Activated naive CD4-positive, alpha-beta T cell treated with anti-CD3 and anti-CD28 coated beads, Interleukin-2, amount 50 U/mL, for 72 hours (primary cell): ENCODE measurements at places on chromosomes 7 and 10.

DNA sequence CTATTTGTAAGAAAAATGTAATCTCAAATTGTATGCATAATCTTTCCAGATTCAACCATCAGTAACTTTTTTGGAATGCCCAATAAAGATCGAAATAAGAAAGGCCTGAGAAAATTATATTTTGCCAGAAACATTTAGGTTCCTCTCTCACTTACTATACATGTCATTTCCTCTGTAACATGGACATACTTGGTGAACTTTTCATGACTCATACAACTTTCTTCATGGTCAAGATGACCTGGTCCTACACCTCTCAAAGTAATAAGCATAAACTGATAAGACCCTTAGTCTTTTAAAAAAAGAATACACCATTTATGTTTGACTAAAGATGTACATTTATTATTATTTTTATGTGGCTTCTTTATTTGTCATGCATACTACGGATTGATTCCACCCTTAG is 125.3 kb downstream of the REEP3 start:
- DNase-seq = no peak

DNA sequence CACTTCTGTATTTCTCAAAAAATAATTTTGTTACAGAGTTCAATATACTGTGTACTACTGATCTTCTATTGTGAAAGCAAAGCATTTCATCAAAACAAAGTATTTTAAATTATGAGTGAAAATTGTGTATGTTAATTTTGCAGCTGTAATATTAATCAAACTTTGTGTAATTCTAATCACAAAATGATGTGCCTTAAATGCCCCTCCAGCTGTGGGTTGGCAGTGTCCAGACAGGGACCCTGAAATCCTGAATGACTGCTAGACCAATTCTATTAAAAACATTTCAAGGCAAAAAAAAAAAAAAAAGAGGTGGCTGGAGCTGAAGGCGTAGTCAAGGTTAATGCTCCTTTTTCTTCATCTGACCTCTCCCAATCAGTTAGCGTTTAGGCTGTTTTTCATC is 36.2 kb downstream of the SCD start:
- DNase-seq = no peak

- no peak for DNase-seq
Observed at GRCh38 chr7:151611878-151612277, 92.2 kb upstream of the RHEB start.

DNA sequence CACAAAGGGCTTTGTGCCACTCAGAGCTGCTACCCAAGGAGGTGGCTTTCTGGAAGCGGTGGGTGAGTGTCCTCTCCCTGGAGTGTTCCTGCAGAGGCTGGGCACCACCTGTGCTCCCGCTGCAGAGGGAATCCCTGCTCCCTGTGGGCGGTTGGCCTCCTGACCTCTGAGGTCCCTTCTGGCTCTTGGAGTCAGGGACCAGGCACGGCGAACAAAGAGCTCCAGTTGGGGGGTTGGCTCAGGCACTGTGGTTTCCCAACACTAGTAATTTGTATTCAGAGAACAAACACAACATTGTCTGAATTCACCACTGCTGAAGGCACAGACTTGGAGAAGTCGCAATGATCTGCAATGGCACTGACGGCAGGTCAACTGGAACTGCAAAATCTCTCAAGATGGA is 328.9 kb downstream of the PRPF18 start:
- no peak for DNase-seq

DNA sequence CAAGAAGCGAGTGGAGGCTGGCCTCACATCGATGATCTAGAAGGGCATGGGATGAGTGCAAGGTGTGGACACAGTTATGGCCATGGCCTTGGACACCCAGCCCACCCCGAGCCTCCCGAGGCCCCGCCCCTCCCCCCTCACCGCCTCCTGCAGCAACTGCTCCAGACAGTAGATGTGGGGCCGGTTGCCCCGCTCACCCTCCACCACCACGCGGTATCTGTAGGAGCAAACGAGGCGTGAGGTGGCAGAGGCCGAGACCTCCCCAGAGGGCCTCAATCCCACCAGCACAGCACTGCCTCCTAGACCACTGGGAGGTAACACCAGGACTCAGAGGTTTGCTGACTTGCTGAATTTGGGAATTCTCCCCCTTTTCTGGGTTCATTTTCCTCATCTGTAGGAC is 37.6 kb downstream of the SLC29A4 start:
- no peak for DNase-seq

DNA sequence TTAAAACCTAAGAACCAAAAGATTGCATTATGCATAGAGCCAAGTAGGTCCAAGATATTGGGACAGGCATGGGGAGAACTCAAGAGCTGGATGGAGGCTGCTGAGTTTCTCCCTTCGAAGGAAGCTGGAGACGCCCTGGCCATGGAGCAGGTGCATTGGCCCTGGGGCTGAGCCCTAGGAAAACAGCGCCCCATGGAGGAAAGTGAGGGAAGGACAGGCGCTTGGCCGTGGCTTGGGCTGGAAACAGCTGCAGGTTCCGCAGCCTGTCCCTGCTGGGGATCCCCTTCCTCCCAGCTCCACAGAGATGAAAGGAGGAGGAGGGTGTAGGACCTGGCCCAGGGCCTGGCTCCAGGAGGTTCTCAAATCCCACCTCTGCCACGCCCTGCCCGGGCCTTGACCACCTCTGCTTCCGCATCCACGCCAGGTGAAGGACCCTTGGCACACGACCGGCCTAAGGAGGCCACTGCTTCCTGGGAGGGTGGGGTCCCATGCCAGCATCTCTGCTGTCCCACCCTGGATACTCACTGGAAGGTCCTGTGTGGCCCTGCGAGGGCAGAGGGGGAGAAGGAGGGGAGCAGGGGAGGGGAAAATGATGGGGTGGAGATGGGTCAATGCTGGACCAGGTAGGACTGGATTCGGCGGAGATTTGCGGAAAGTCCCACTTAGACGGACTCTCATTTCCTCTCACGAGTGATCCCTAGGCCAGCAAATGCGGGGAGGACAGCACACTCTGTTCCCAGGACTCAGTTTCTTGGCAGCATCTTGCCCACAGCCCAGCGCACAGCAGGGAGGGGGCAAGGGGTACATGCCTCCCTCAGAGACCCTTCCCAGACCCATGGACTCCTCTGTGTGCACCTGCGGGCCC is 258.6 kb upstream of the TCERG1L start:
- DNase-seq = peak; percentile 18

- no peak for DNase-seq
Observed at GRCh38 chr7:12731214-12731656, 43.8 kb downstream of the ARL4A start.

GRCh38 chr7:113562242-113562641 is 356.6 kb downstream of the PPP1R3A start:
- no peak for DNase-seq

DNA sequence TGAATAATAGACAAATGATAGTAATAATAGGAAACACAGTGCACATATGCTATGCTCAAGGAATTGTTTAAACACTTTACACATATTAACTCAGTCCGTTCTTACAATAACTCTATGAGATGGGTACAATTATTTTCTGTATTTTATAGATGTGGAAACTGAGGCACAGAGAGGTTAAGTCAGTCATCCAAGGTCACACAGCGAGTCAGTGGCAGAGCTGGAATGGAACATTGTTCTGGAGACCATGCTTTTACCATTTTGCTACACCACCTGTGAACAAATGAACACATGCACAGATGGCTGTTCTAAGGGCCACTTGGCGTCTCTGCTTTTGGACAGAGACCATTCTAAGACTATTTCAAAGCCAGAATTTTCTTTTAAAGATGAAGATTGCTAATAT is 26.9 kb upstream of the MTPN start:
- no peak for DNase-seq

- no peak for DNase-seq
Observed at GRCh38 chr7:98276241-98276761, 5.2 kb upstream of the BRI3 start.

DNA sequence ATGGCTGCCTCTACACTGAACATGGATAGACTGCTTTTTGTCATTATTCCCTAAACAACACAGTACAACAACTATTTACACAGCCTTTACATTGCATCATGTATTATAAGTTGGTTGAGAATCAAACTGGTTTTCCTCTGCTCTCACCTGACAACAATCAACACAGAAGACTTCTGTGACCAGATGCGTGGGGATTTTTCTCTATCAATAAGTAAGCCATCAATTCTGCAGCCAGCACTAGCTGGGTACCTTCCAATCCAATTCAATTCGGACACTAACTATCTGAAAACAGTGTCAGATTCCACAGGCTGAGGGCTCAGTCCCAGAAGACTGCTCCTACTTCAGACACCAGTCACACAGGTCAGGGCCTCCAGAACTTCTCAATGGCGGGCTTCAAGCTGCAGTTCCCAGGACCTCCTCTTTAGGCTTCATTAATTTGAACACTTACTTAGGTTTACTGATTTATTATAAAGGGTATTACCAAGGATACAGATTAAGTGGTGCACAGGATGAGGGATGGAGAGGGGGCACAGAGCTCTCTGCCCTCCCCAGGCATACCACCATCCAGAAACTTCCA is 36.4 kb upstream of the ASL start:
- no peak for DNase-seq

DNA sequence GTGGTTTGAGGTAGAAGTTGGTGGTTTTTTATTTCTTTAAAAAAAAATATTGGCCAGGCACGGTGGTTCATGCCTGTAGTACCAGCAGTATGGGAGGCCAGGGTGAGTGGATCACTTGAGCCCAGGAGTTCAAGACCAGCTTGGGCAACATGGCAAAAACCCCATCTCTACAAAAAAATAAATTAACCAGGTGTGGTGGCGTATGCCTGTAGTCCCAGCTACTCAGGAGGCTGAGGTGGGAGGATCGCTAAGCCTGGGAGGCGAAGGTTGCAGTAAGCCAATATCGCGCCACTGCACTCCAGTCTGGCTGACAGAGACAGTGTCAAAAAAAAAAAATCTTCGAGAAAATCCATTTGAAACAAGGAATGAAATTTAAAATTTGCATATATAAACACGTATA is 1.1 kb downstream of the IL2RA start:
- peak; percentile 45 for DNase-seq

DNA sequence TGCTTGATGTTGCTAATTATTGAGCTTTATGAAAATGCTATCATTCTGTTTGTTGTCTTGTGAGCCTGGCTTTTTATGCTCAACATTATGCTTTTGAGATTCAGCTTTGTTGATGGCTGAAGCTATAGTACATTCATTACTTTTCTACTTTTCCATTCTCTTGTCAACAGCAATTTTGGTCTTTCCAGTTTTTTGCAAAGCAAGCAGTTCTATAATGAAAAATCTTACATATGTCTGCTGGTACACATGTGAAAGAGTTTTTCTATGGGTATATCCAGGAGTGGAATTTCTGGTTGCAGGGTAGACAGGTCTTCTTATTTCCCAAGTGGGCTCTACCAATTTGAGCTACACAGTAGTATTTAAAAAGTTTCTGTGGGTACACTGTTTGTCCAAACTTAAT is 36.8 kb downstream of the SLC35B4 start:
- no peak for DNase-seq

GRCh38 chr10:131757285-131758058 is 143.3 kb upstream of the PPP2R2D start:
- no peak for DNase-seq

DNA sequence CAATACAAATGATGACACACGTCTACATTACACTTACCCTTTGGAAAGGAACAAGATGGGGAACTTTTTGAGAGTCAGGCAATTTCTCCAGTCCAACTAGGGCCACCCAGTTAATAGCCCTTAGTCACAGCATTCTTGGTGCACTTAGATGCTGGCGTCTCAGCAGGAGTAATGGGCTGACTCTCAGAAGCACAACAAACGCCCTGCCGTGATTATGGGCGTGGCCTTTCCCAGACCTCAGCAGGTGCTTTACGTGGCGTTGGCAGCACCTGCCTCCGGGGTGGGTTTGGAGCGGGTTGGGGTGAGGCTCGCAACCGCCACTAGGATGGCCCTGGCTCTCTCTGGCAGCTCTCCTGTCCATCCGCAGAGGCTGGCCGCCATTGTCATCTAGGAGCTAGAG is 147.6 kb upstream of the SHH start:
- DNase-seq = no peak

DNA sequence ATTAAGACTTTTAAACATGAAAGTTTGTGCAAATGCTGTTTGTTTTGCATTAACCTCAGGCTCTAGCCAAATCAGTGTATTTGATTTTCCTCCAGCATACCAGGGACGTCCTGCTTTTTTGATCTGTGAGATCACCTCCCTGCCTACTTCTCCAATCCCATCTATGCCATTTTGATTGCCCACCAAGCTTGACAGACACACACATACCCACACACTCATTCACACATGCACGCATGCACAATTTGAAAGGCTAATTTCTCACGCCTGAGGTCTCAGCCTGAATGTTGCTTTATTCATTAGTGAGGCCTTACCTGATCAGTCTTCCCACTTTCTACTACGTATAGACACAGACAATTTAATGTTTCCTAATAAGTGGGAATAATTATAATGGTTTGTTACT is 53.5 kb downstream of the CDK13 start:
- no peak for DNase-seq

- DNase-seq = no peak
Observed at GRCh38 chr7:129265328-129265727, 40.5 kb downstream of the AHCYL2 start.

- no peak for DNase-seq
Observed at GRCh38 chr7:148180075-148180474, 410.5 kb upstream of the C7orf33 start.

DNA sequence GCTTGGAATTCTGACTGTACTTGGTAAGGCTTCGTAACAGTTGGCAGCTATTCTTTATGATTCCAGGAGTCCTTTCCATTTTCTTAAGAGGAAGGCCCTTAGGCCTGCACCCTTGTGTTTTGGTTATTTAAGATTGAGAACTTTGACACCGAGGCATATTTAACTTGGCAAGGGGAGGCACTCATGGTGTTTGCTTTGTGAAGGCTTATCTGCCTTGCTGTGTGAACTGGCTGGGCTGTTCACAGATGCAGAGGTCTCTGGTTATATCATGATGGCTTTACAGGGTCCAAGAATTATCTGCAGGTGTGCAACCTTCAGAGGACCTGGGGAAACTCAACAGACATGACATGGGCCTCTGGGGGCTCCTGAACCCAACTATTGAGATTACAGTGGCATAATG is 833 bp upstream of the PNLIPRP1 start:
- DNase-seq = no peak

GRCh38 chr7:38673795-38674194 is 42.6 kb upstream of the AMPH start:
- DNase-seq = no peak

GRCh38 chr7:17446340-17446739 is 147.9 kb downstream of the AHR start:
- no peak for DNase-seq

DNA sequence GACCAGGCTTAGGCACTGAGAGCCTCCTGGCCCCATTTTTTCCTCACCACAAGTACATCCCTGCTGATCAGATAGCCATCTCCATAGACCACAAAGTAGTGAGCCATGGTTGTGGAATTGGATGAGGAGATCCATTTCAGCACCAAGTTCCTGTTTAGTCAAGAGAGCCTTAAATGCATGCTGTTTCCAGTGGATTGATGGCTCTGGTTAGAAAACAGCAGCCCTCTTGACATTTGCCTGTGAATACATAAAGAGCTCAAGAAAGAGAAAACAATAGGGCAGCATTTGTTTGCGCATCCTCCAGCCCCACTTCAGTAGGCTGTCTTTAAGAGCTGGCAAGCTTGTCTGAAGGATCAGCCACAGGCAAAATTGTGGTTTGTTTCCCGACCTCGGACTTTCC is 251.2 kb downstream of the POU6F2 start:
- no peak for DNase-seq

- DNase-seq = no peak
Observed at GRCh38 chr10:99872367-99873162, 90.1 kb downstream of the ABCC2 start.
